ENCODE measurements at places on chromosomes 1 and 21. TPM values are rescaled to one million over a fixed set of nuclear protein-coding genes. Genes with fewer than 3 reads are reported as not detected.

The PCAT6 gene
- total RNA-seq, result 0.52 TPM

The ZNF669 gene
- 9.1 TPM for total RNA-seq

The TDRD5 gene
- total RNA-seq, result not detected

The RNU1-3 gene
- under 0.01 TPM for total RNA-seq

The SERINC2 gene
- 5.0 TPM for total RNA-seq

The CRYZL1 gene
- 30.8 TPM for total RNA-seq

The FAM43B gene
- 3.1 TPM for total RNA-seq

The PLA2G5 gene
- total RNA-seq, result not detected

The CXADR gene
- total RNA-seq, result under 0.01 TPM

The BRDT gene
- not detected for total RNA-seq

The RUNX1 gene
- total RNA-seq, result 162 TPM

The NOS1AP gene
- total RNA-seq, result 0.97 TPM

Data from articular chondrocyte of knee joint (primary cell).